A172 (cell line): ENCODE measurements at places on chromosomes 5 and 9. TPM values are rescaled to one million over a fixed set of nuclear protein-coding genes. Genes with fewer than 3 reads are reported as not detected.

Gene PPWD1
- total RNA-seq: 35.4 and 47.1 TPM in 2 replicates

Gene ACTL7A
- not detected in 2 replicates for total RNA-seq

Gene CYLC2
- total RNA-seq: not detected in 2 replicates

Gene CTNND2
- not detected in 2 replicates for total RNA-seq

Gene EQTN
- not detected in 2 replicates for total RNA-seq

Gene HRCT1
- total RNA-seq: 1.0 TPM in 1 of 2 replicates, not detected in the other

Gene NPR3
- total RNA-seq: 0.07 and 0.28 TPM in 2 replicates

Gene MRPL22
- total RNA-seq: 37.9 and 58.5 TPM in 2 replicates

Gene FBP1
- 0.12 TPM in 1 of 2 replicates, not detected in the other for total RNA-seq

Gene MEIKIN
- not detected in 2 replicates for total RNA-seq

Gene GPRIN1
- 20.3 and 24.6 TPM in 2 replicates for total RNA-seq

Gene FOXD4L3
- not detected in 2 replicates for total RNA-seq

Gene STOML2
- 102 and 110 TPM in 2 replicates for total RNA-seq

Gene OTP
- total RNA-seq: not detected in 2 replicates

Gene IFNB1
- total RNA-seq: not detected in 2 replicates

Gene OR1J2
- total RNA-seq: not detected in 2 replicates

Gene ZNF169
- 2.2 and 3.2 TPM in 2 replicates for total RNA-seq

Gene EIF4EBP3
- total RNA-seq: not detected in 2 replicates

Gene FAM221B
- not detected in 2 replicates for total RNA-seq

Gene INSL6
- total RNA-seq: not detected in 2 replicates

Gene RXFP3
- not detected in 2 replicates for total RNA-seq

Gene DNAI1
- total RNA-seq: not detected in 2 replicates

Gene CDX1
- total RNA-seq: not detected in 2 replicates

Gene FABP6
- 0.17 and 1.5 TPM in 2 replicates for total RNA-seq

Gene RAI14
- total RNA-seq: 66.0 and 74.9 TPM in 2 replicates

Gene PCDHA12
- 3.8 and 4.5 TPM in 2 replicates for total RNA-seq

Gene ALDH1B1
- total RNA-seq: 23.0 and 26.1 TPM in 2 replicates

Gene FAM151B
- 0.98 and 1.9 TPM in 2 replicates for total RNA-seq

Gene SLC6A3
- not detected in 2 replicates for total RNA-seq

Gene WWC1
- 19.1 and 20.7 TPM in 2 replicates for total RNA-seq

Gene RMRP
- 1,768 and 6,657 TPM in 2 replicates for total RNA-seq

Gene ARL14EPL
- total RNA-seq: 0.96 and 1.0 TPM in 2 replicates

Gene NPR2
- 1.9 and 2.1 TPM in 2 replicates for total RNA-seq

Gene GMCL2
- total RNA-seq: not detected in 2 replicates

Gene ADAMTS13
- 0.43 and 1.6 TPM in 2 replicates for total RNA-seq

Gene GPR150
- not detected in 2 replicates for total RNA-seq

Gene COX7C
- 343 and 453 TPM in 2 replicates for total RNA-seq

Gene PCA3
- total RNA-seq: not detected in 2 replicates

Gene PCDHA1
- 0.02 TPM in 1 of 2 replicates, not detected in the other for total RNA-seq

Gene HTR1A
- total RNA-seq: not detected in 2 replicates

Gene ANKRD31
- total RNA-seq: not detected in 2 replicates

Gene CCDC192
- total RNA-seq: not detected in 2 replicates

Gene SOX30
- total RNA-seq: not detected in 2 replicates

Gene RNF180
- total RNA-seq: 0.48 and 0.96 TPM in 2 replicates

Gene ATG10
- 11.5 and 17.0 TPM in 2 replicates for total RNA-seq
